ENCODE measurements at places on chromosomes 1 and 21.

GRCh38 chr1:31651766-31652165 lies 7.1 kb upstream of the PEF1 start:
- DNase-seq = no peak

GRCh38 chr1:54310439-54311328 lies 95.5 kb downstream of the SSBP3 start:
- no peak for DNase-seq

- DNase-seq = no peak
Observed at GRCh38 chr1:212283741-212284140, 1.5 kb upstream of the PPP2R5A start.

GRCh38 chr1:235557495-235557894 lies 53.2 kb upstream of the B3GALNT2 start:
- DNase-seq = no peak

DNA sequence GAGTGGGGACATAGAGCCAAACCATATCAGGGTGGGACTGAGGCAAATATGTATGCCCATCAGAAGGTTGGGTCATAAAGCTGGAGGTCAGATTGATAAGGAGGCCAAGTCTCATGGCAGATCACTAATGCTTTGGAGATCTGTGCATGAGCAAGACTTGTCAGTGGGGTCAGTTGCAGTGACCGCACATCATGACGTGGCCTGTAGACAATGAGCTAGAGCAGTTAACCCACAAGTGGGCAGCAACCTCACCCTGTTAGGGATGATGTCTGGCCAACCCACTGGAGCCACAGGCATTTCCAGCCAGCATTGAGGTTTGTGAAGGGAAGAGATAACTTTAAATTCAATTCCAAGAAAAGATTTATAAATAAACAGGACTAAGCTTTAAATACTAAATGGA lies 66.7 kb downstream of the XCL1 start:
- DNase-seq = no peak

DNA sequence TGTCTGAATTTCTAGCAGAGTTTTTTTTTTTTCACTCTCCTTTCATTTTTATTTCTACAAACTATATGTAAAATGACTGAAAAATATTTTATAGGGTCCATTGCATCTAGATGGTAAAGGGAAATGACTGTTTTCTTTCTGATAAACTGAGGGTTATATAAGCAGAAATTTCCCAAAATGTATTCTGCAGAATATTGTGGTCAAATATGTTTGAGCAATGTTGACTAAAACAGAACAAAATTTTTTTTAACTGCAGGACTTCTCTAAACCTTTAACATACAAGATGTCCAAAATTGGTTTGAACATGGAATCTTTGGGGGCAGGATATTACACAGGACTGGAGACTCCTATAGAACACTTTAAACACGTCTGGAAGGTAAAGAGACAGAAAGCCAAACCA lies 190.5 kb downstream of the TOMM20 start:
- DNase-seq = no peak

DNA sequence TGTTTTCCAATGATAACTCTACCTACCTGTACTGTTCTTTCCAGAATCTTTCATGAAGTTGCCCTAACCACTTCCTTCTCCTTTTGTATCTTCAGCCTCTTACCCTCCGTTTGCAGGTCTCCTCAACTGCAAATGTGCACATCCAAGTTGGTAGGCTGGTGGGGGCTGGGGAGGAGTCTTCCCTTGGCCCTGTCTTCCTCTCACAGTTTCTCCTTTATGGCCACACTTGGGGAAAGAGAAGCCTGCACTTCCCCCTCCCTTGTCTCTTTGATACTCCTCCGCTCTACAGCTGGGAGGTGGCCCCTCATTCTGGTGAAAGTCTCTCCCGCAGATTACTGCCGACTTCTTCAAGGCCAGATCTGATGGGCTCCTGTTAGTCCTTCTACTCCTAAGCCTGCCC lies 26.9 kb upstream of the GPR88 start:
- DNase-seq = no peak

DNA sequence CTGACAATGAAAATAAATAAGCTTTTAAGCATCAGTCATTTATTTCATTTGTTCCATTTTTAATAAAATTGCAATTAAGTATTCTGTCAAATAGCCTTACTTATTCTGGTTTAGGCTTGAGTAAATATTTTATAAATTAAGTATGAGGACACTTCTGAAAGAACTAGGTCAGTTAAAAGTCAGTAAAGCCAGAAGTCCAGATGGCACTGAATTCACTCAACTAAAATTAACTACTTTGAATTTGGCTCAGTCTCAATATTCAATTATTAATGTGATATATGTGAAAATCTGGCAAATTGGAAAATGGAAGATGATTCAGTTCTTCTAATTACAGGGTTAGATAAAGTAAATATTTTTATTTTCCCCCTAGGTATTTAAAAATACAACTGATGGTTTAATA lies 174.2 kb downstream of the BRINP3 start:
- no peak for DNase-seq

GRCh38 chr1:50974618-50974935 lies 4.5 kb downstream of the CDKN2C start:
- no peak for DNase-seq

Data from right forelimb (tissue), 1 donor.